ENCODE measurements at places on chromosomes 7 and 10.

- DNase-seq: no peak
These were observed 4.4 kb upstream of the CCL26 start for GRCh38 chr7:75776295-75776971.

- no peak for DNase-seq
These were observed 17.0 kb upstream of the SH3PXD2A start for GRCh38 chr10:103872137-103872931.

GRCh38 chr10:121823993-121824463 lies 103.8 kb downstream of the ATE1 start:
- DNase-seq: no peak

GRCh38 chr7:157766098-157766497 lies 429.3 kb downstream of the DNAJB6 start:
- DNase-seq: no peak
